ENCODE measurements at places on chromosomes 6 and 20.
A peak's percentile ranks its signal among the peaks of the same experiment; 100 is the strongest.

DNA sequence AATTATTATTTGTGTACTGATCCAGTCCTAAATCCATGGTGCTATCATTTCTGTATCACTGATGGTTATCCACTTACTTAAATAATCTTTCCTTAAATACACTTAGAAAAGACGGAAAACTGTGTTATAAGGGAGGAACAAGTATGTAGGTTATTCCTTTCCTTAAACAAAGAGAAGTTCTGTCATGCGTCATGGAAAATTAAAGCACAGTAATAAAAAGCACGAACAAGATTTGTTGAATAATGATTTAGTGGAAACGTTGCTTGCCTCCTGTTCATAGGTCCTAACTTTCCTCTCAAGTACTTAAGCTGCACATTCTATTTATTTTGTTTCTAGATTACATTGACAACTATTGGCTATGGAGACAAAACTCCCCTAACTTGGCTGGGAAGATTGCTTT lies 120.4 kb downstream of the KHDC1L start:
- DNase-seq: no peak

GRCh38 chr6:35906499-35906846 lies 14.4 kb downstream of the SRPK1 start:
- no peak for DNase-seq

DNA sequence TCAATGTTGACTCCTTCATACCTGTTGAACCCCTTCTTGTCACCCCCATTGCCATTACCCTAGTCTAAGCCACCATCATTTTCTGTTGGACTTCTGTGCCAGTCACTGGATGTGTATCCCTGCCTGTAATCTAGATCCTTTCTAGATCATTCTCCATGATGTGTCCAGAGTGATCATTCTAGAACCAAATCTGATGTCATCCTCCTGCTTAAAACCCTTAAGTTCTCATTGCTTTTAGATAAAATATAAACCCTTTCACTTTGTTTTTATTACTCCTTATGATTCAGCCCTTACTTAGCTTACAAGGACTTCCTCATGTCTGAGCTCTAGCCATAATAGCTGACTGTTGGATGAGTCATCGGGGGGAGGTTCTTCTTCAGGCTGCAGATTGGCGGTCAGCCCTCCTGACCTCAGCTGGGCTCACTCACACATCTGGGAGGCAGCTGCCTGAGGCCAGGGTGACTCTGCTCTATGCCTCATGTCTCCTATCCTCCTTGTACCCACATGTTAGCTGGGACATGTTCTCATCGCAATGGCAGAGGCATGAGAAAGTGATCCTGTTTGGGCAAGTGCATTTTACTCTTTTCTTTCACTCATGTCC lies 287.6 kb downstream of the ESR1 start:
- no peak for DNase-seq

GRCh38 chr20:57777911-57778310 lies 68.1 kb upstream of the PMEPA1 start:
- DNase-seq: no peak

- no peak for DNase-seq
Measured at GRCh38 chr20:45223136-45223535, 2.0 kb downstream of the SEMG2 start.

- no peak for DNase-seq
Measured at GRCh38 chr6:9515633-9516606, 899.0 kb downstream of the TFAP2A start.

DNA sequence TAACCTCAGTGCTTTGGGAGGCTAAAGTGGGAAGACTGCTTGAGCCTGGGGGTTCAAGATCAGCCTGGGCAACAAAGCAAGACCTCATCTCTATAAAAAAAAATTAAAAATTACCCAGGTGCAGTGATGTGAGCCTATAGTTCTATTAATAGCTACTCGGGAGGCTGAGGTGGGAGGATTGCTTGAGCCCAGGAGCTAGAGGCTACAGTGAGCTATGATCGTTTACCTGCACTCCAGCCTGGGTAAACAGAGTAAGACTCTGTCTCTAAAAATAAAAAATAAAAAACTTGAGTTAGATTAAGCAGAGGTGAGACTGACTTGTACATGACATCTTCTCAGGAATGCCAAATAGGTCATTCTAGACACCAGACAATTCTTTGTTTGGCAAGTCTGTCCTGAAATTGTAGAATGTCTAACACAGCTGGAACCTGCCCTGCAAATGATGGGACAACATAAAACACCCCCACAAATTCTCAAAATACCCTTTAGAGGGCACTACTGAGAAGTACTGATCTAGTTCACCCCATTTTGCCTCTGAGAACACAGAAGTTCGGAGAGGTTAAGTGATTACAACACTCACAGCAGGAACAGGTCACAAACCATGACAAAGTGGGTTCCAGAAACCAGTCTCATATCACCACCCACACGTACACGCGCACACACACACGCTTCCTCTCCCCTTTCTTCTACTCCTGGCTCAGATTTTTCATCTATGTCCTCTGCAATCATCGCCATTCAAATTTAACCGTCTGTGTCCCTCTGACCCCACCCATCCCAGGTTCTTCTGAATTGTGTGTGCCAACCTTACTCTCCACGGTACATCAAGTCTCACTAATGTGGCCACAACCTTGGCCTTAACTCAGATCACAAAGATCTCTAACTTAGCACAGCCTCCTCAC lies 38.3 kb downstream of the ARHGAP18 start:
- DNase-seq: peak; percentile 39

GRCh38 chr6:408599-409102 lies 17.1 kb downstream of the IRF4 start:
- no peak for DNase-seq

GRCh38 chr6:22726966-22727365 lies 157.6 kb downstream of the HDGFL1 start:
- DNase-seq: no peak

- no peak for DNase-seq
Measured at GRCh38 chr6:100724696-100725095, 156.4 kb downstream of the ASCC3 start.

DNA sequence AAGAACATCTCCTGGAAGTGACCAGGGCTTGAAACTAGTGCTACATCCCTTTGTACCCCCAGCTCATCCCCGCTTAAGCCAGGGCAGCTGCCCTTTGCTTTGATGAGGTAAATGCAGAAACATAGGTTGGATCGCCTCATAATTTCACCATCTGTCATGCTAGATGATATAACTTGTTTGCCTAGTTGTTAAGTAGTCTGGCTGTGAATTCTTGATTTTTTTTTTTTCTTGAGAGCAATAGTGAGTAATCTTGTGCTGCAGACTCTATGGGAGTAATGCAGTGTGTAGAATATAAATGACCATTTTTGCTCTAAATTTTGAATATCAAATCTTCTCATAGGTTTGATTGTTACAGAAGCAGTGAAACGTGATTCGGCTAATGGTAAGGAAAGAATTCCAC lies 4.1 kb downstream of the TRDN start:
- DNase-seq: no peak

DNA sequence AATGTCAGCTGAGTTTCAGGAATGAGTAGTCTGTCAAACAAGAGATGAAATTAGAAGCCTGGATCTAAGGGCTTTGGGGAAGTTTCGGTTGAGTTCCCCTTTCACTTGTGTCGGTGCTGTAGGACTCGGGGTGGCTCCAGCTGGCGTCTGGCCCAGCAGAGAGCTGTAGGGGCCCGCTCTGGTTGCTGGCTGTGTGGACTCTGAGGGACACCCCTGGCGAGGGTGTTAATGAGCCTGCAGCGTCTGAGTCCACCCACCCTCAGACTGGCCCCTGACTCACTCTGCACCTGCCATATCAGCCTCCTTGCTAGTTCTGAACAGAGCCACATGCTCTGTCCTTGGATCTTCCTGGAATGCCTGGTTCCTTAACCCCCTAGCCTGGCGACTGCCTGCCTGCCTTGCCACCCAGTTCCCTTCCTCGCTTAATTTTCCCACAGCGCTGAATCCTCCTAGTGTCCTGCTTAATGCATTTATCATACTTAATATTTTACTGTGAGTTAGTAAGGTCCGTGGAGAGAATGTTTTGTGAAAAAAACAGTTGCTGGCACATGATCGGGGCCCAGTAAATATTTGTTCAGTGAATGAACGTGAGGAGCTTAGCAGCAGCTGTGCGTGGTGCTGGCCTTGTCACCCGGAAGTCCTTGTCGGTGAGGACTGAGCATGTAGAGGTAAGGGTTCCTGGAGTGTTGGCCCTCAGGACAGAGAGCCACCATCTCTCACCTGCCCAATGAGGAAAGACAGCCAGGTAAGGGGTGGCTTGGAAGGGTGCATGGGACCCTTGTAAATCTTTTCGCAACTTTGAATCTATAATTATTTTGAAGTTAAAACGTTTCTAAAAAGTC lies 1.6 kb downstream of the DNAJC5 start:
- no peak for DNase-seq

DNA sequence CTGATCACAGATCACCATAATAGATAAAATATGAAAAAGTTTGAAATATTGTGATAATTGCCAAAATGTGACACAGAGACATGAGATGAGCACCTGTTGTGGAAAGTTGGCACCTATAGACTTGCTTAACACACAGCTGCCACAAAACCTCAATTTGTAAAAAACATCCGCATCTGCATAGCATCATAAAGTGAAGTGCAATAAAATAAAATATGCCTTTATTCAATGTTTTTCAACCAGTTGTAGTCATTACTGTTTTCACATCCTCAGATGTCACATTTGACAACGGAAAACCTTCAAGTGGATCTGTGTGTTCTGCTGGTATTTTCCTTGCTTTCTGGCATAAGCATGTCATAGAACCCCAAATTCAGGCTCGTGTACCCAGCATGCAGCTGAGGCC lies 50.2 kb upstream of the IFNGR1 start:
- no peak for DNase-seq

DNA sequence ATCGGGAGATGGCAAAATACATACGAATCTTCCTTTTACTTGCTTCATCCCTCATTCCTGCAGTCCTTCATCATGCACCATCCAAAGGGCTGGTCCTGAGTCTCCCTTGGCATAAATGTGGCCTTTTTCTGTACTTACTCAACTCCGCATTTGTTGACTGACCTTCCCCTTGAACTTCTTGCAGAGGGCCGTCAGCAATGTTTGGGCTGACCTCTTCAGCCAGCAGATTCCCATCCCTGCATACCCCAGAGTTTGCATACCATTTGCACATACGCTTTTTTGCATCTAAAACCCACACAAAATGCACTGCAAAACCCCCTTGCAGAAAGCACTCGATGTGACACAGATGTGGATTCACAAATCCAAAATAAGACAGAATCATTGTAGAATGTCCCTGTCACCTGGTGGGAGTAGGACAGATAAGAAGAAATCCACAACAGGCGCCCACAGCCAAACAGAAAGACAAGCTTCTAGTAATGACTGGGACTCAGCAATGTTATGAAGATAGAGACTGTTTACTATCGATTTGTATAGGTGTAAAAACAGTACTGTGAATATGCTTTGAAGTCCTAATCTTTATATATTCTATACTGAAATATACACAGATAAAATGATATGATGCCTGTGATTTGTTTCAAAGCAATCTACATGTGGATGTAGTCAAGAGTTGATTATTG lies 45.8 kb downstream of the TBC1D7 start:
- DNase-seq: no peak

- DNase-seq: no peak
Measured at GRCh38 chr6:32973144-32974015, 5.0 kb downstream of the BRD2 start.

- peak; percentile 73 for DNase-seq
Measured at GRCh38 chr6:30955367-30956042, 14.7 kb downstream of the MUCL3 start.

DNA sequence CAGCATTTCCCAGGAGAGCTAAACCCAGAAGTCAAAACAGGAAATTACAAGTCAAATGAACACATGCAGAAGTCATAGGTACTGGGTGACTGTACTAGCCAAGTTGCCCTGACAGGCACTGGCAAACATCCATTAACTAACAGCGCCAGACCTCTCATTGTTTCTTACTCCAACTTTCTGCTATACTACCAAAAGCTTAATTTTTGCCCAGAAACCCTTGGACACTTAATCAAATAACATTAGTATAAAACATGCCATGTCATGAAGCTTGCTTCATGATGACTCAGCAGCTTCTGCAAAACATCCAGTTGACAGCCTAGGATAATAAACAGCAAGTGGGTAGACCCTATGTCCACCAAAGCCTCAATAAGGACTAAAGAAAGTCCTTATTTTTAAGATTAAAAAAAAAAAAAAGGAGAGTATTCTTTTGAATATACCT lies 3.5 kb downstream of the NUP153 start:
- DNase-seq: no peak

- no peak for DNase-seq
Measured at GRCh38 chr6:150987371-150987828, 121.9 kb downstream of the MTHFD1L start.

DNA sequence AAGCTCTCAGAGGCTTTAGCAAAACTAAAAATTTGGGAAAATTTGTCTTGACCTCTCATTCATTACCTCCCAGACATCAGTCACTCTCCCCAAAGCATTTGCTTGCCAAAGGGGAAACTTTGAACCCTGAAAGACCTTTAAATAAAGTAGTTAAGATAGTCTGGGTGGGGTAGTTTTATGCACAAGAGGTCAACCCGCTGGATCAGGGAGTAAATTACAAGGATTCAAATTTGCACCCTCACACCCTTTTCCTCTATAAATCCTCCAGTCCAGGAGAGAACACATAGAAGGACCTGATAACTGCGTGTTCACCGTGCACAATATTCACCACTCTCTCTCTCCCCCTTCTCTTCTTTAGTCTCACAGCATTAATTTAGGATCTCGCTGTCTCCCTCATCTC lies 36.1 kb upstream of the TNFRSF21 start:
- DNase-seq: no peak

DNA sequence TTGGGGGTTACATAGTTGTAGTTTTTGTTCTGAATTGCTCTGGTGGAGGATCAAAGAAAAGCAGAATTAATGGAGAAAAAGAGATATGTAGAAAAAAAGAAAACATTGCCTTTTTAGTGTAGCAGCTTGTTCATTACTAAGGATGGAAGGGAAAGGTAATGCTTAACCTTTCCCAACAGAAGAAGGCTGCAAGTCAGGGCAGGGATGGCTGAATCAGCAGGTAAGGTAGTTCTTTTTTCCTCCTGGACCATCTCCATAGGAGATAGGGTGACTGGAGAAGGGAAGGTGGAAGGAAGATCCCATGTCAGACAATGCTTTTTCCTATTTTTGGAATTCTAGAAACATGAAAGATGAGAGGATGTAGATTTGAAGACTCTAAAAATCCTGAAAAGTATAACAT lies 79.4 kb upstream of the SUPT3H start:
- no peak for DNase-seq

- DNase-seq: no peak
Measured at GRCh38 chr20:53891306-53891894, 179.0 kb downstream of the BCAS1 start.

GRCh38 chr20:46648903-46649649 lies 2.2 kb downstream of the SLC13A3 start:
- no peak for DNase-seq

GRCh38 chr6:33181141-33181540 lies 11.1 kb downstream of the COL11A2 start:
- no peak for DNase-seq

DNA sequence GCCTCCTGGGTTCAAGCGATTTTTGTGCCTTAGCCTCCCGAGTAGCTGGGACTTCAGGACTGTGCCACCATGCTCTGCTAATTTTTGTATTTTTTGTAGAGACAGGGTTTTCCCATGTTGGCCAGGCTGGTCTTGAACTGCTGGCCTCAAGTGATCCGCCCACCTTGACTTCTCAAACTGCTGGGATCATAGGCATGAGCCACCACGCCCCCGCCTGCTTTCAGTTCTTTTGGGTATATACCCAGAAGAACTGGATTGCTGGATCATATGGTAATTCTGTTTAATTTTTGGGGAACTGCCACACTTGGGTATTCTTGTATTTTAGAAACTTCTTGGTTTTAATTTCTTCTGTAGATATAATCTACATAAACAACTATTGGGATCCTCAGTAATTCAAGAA lies 17.0 kb downstream of the CDS2 start:
- no peak for DNase-seq

All from stimulated activated CD4-positive, alpha-beta T cell treated with anti-CD3 and anti-CD28 coated beads, Interleukin-15, amount 100 ng/mL, for 1 hour (primary cell).